ENCODE measurements at places on chromosomes 7 and 10.

DNA sequence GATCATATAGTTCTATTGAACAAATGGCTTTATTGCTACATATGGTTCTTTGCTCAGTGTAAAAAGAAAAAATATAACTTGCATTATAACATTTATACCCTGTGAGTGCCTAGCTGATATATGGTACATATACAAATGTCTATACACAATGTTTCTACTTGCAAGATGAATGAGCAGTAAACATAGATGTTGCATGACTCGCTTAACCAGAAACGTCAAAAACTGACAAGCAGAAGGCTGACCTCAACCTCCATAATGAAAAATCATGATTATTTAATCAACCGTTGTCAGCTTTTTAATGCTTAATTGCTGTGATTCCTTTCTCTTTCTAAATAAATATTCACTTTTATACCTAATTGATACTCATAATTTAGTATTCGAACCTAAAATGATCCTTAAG lies 183.3 kb downstream of the PTN start:
- DNase-seq, result no peak

- DNase-seq, result no peak
Observed at GRCh38 chr10:110912374-110912773, 6.6 kb downstream of the BBIP1 start.

DNA sequence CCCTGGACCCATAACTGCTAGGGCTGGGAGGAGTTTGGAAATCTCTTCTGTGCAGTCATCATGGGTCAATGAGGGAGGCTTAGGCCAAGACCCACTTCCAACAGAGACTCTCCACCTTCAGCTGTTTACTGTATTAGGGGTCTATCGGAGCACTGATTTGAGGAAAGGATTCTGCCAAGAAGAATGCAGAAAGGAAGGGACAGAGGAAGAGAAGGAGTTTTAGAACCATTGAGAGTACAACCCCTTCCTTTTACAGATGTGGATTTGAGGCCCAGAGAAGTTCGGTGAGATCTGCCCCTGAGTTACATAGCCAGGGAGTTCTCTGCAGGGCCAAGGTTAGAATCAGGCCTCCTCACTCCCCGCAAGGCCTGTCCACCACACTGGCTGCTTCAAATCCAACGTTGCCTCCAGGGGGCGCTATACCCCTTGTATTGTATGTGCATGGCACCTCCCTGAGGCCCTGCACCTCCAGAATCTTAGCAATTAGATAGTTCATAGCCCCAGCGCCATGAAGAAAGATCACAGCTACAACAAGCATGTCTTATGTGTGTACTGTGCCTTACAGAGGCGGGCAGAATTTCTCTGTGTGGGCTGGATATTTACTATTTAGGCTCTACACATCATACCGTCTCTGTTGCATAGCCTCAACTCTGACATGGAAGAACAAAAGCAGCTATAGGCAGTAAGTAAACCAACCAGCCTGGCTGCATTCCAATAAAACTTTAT lies 246.8 kb downstream of the SKIDA1 start:
- peak; percentile 55 for DNase-seq

- DNase-seq, result no peak
Observed at GRCh38 chr7:83547526-83547925, 101.4 kb downstream of the SEMA3E start.

DNA sequence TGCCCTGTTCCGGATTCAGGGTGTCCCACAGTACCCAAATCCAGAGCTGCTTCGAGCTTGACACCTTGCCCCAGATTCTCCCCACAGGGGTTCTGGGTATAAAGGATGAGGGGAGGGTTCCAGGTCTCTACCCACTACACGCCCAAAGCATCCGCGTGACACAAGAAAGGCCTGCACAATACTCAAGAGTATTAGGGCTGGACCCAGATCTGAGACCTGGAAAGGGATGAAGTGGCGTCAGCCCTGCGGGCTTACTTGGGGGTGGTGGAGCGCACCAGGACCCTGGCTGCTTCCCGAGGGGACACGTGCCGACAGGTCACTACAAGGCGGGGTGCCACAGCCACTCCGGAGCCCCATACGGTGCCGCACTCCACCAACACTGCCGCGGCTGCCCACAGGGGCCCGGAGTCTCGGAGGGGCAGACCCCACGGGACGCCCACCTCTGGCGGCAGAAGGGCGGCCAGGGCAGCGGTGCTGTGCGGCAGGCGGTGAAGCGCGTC lies 1.3 kb downstream of the TYSND1 start:
- DNase-seq, result no peak
